Globus pallidus (tissue), 1 donor: ENCODE measurements at places on chromosomes 6 and 20.

GRCh38 chr20:871948-872347, 38.4 kb downstream of the FAM110A start:
- DNase-seq, result no peak

DNA sequence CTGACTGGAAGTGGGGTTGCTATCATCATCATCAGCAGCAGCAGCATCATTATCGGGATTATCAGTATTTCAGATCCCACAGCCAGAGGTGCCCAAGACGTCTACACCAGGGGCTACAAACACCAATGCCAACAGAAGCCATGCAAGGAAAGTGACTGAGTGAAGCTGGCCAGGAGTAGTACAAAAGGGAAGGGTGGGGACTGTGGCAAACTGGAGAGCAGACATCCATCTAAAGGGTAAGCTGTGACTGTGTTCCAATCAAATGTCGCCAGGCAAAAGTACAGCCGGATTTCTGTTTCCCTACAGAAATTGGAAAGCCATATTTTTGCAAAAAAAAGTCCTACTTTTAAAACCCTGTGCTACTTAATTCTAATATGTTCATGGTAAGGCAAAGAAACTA, 50.0 kb downstream of the PREX1 start:
- DNase-seq, result no peak

DNA sequence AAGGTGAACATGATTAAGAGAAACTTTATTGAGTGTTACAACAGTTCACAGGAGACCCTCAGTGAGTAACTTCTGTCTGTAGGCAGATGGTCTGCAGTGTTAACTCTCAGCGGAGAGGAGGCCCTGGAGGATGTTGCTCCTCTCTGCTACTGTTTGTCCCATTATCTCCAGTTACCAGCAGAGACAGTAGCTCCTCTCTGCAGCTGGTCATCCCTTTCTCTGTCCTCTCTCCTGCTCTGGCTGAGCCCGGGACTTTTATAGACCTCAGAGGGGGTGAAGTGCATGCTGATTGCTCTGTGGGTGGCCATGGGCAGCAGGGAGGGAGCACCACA, 5.7 kb downstream of the GTSF1L start:
- DNase-seq, result no peak

DNA sequence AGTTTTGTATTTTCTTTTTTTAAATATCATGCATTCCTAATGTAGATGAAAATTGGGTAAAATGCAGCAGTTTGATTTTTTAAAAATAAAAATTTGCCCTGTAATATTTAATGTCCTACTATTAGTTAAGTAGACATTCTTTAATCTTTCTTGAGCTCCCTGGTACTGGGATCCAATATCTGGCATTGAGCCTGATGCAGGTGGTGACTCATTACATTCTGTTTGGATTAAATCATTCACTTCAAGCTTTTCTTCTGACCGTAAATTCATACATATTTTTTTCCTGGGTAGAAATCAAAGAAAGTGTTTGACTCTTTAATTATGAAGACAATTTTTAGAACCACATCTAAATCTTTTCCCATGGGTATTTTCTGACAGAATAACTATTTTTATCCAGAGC, 768.8 kb upstream of the SLC35B3 start:
- no peak for DNase-seq

GRCh38 chr6:135182071-135183001, 1.2 kb downstream of the MYB start:
- no peak for DNase-seq

DNA sequence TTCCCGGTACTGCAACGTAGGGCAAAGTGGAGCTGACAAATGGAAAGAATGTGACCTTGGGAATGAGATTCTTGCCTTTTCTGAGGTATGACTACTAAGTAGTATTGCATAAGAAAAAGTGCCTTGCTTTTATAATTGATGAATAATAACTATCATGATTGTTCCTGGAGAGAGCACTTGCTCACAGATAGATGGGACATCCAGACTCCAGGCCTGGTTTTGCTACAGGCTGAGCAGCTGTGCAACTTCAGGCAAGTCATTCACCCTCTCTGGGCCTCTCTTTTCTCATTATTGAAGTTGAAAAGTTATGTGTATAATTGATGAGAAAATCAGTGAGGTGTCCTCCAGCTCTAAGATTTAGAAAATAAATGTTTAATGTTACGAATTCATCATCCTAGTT, 53.6 kb upstream of the MBOAT1 start:
- DNase-seq, result no peak

DNA sequence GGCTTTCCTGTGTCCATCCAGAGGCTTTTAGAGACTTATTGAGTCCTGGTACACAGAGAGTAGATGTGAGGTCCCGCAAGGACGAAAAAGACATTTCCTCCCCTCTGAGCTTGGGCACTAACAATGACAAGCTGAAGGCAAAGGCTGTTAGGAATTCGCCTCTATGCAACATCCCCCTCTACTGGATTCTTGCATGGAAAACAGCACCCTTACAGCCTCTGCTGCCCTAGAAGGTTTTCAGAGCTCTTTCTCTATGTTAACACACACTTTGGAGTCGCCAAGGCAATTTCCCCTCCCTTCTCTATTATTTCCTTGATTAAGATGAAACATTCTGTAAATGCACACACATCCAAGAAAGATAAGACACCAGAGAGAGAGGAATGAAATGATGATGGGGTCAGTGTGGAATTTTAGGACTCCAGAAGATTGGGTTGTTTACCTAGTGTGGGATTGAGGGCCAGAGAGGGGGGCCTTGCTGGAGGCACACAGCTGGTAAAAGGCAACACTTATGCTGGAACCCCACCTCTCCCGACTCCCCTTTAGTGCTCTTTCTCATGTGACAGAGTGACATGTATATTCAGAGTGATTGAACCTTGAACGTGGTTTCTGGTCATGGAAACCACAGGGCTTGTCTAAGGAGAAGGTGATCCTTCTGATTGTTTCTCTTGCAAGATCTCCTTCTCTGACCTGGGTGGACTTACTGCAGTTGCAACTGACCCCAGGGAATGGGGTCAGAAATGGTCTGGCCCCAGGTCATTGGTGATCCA, 300.7 kb downstream of the CLIC5 start:
- peak; percentile 80 for DNase-seq

DNA sequence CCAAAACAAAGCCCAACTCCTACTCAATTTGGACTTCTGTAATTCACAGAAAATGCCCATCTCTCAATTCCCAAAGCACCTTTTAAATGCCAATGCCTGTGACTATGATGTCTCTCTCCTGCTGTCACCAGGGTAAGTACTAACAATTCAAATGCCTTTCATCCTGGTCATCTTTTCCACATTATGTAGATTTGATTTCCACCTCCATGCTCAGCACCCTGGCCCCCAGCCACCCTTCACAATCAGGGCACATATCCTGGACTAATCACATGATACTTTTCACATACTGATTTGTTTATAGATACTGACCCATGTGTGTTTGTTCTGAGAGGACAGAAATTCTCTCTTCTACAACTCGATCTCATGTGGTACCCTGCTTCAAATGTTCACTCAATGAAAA, 236.3 kb downstream of the PTPRK start:
- DNase-seq, result peak; percentile 8

- DNase-seq, result no peak
Measured at GRCh38 chr20:10812759-10813327, 139.0 kb upstream of the JAG1 start.

GRCh38 chr6:155013457-155013876, 18.4 kb downstream of the TIAM2 start:
- no peak for DNase-seq

- no peak for DNase-seq
Measured at GRCh38 chr6:12163149-12163548, 127.0 kb upstream of the EDN1 start.
